ENCODE measurements at places on chromosomes 5 and 9. TPM values are rescaled to one million over a fixed set of nuclear protein-coding genes. Genes with fewer than 3 reads are reported as not detected.

DNA sequence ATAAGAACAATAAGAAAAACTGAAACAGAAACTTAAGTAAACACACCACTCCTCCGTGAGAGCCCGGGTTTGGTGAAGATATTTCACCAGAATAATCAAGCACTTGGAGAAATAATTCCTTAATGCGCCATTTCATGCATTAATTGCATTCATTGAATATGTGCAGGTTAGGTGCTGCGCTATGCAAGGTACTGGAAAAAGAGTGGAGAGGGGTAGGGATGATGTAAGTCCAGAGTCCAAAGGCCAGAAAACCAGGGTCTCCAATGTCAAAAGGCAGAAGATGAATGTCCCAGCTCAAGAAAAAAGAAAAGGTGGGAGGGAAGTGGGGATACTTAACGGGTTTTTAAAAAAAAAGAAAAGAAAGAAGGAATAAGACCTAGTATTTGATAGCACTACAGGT, 669 bp upstream of the ZFP37 start:
- DNase-seq = no peak

DNA sequence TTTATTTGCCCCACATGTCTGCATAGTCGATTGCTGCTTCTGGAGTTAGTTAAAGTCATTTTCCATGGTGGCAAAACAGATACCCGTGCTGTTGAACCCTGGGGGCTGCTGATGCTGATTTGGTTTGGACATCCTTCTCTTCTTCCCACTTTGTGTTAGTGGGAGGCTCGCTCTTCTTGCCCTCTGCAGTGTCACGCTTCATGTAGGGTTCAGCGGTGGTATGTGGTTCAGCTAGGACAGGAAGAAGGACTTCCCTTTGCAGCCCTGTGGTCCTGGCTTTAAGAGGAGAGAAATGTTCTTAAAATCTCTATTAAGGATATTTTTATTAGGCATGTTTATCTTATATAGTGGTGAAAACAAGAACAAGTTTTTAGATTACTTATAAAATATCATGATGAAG, 36.2 kb downstream of the SLC36A1 start:
- no peak for DNase-seq

DNA sequence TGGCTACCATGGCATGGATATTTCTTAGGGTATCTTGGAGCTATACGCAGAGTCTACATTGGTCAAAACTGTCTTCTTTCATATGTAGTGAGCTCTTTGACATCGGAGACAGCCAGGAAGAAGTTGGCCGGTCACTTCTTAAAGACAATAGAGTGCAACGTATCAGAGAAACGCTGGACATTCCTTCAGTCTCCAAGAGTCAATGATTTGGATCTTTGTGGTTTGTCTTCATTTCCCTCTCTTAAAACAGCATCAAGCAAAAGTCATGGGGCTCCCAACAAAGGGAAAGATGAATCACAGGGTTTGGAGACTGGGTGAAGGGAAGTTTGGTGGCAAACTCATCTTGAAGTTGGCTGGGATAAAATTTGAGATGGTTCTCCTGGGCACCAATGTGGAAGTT, 320.1 kb downstream of the AGTPBP1 start:
- no peak for DNase-seq

GRCh38 chr5:136427426-136427825, 62.1 kb upstream of the TRPC7 start:
- DNase-seq = no peak

GRCh38 chr9:24398466-24398865, 147.2 kb downstream of the IZUMO3 start:
- DNase-seq = no peak

GRCh38 chr9:89625721-89626687, 21.2 kb downstream of the GADD45G start:
- peak; percentile 62 for DNase-seq

- no peak for DNase-seq
Measured at GRCh38 chr5:137078171-137078665, 420.9 kb downstream of the SPOCK1 start.

GRCh38 chr5:142547445-142548380, 138.2 kb downstream of the FGF1 start:
- no peak for DNase-seq

- DNase-seq = no peak
Measured at GRCh38 chr9:8845808-8846207, 1046.2 kb upstream of the DMAC1 start.

DNA sequence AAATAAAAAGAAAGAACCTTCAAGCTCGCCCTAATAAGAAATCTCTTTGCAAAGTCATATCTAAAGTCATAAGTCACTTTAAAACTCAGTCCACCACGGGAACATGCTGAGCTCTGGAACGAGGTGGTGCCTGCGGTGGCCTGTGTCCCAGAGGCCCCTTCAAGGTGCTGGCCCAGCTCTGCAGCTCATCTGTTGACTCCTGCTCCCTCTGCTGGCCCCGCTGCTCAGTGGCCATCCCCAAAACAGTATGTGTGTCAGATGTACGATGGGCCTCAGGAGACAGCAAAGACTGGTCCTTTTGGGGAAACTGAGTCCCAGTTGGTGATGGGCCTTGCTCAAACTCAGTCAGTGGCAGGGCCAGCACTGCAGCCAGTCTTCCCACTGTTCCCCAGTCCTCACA, 22.8 kb upstream of the FOXB2 start:
- DNase-seq = no peak

GRCh38 chr5:177313561-177314259, 2.0 kb upstream of the MXD3 start:
- DNase-seq = no peak

DNA sequence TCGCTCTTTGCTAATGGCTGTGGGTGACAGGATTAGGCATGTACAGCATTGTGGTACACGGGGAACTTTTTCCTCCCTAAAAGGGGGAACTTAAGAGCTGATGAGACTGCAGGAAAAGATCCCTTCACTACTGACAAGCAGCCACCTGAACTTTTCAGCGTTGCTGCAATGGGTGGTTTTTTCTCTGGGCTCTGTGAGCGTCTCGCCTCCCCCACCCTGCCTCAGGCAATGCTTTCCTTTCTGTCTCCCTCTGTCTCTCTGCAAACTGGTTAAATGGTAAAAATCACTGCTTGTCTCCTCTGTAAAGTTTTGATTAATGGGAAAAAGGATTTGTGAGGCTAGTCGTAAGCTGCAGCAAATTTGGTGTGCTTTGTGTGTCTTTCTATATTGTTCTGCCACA, 20.3 kb downstream of the HSD17B3 start:
- DNase-seq = no peak

DNA sequence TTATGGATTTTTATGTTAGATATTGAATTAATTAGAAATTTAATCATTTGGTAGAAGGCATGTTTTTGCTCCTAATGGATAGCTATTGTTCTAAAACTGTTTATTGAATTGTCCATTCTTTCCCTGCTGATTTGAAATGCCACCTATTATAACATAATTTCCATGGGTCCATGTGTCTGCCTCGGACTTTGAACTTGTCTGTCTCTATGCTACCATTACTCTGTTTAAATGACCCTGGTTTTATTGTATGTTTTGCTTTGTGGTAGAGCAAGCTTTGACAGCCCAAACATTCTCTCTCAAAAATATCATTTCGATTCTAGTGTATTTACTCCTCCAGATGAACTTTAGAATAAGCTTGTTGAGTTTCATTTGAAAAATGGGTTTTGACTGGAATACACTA, 120.6 kb downstream of the ARHGEF28 start:
- DNase-seq = no peak

DNA sequence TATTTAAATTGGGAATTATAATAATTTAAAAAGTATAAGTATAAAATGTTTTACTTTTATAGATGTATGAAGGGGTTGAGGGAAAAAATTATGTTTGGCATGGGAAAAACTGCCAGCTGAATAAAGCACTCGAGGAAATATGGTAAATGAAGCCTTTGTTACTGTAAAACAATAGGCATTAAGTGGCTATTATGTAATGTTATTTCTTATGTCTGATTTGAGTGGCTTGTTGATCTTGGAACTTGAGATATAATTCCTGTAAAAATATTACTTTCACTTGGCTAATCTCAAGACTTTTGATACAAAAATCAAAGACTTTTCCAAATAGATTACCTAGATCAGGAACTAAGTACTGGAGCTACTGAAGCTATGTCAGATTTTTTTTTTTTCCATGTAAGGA, 182.9 kb downstream of the CD180 start:
- no peak for DNase-seq

DNA sequence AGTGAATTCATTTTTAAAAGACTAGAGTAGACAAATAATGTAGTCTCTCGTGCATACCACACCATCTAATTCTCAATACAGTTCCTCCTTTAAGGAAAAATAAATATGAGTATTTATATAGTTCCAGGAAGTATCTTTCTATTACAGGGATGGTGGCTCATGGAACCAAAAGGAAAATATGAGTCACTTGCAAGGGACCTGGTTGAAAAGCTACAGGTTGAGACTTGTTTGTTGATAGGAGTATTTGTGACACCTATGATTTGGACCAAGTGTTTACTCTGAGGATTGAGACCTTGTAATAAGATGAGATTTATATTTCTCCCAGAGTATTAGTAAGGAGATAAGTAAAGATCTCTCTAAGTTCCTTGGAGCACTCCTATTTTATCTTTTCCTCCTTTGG, 67.4 kb downstream of the CDO1 start:
- DNase-seq = no peak

DNA sequence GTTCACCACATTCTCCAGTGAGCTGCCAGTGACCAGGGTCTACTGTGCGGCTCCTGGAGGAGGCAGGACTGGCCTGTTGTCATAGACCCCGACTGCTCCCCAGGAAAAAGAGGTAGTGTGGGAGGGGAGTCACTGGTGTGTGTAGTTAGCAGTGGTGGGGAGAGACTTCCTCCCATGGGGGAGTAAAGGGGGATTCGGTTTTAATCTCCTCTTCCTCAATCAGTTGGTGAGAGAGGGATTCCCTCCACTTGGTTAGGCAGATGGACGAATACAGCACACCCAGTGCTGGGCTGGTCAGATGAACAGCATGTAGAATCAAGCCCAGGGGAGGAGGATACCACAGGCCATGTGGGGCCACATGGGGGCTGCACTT, 207.6 kb upstream of the S1PR3 start:
- DNase-seq = no peak

GRCh38 chr9:13234932-13235331, 44.6 kb downstream of the MPDZ start:
- DNase-seq = no peak

GRCh38 chr9:34892886-34893285, 65.2 kb upstream of the PHF24 start:
- DNase-seq = no peak

DNA sequence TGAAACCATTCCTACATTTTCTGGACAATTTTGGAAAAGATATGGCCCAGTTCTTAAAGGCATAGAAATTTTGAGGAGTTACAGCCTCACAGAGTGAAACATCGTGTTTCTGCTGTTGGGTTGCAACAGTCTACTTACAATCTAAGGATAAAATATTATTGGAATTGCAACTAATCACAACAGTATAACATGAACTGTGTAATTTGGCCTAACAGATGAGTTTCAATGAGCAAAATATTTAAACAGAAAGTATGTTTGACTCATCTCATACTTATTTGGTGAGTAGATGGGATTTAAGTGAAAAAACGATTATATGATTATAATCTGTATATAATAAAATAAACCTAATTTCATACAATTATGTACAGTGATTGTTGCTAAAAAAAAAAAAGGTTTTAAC, 1061.8 kb downstream of the CDH12 start:
- DNase-seq = no peak

DNA sequence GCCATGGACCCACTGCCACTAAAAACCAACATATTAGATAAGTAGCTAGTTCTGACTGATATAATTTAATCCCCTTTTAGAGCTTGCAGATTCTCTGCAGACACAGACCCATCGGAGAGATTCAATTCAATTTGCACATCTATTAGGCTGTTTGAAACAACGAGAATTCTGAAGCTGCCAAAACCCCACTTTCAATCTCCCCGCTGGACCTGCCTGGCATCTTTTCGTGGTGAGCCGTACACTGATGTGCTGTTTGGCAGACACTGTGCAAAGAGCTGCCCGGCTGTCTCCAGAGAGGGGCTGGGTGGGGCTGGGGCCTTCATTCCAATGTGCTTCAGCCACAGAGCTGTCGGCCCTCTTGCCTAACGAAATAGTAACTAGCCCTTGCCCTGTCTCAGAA, 42.1 kb upstream of the FAM240B start:
- DNase-seq = no peak

DNA sequence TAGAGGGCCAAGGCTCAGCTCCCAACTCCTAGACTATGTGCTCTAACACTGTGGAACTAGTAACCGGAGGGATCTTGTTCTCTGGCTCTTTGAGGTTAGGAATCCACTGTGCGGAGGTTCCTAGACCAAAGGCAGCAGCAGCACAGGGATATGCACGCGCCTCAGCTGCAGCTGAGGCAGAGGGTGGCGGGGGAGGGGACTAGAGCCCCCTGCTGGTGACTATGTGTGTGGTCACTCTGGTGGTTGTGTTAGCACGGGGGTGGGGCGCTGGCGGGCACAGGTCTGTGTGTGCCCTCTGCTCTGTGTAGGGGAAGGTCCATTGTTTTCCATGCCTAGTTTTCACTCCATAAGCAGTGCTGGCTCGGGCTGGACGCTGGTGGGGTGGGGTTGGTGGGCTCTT, 458.0 kb upstream of the IZUMO3 start:
- DNase-seq = no peak

DNA sequence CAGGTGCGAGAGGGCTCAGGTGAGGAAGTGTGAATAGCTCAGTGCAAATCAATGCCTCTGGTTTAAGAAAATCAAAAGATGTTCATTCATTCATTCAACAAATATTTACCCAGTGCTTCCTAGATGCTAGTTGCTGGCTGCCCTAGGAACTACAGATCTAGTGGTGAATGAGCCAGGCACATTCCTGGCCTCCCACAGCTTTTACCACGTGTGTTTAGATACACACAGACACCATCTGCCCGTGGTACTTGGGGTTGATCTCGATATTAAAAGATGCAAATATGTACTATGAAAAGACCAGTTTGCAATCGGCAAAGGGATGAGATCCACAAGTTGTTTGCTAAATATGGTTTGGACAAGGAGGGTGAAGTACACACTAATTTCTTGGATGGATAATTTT, 78.2 kb downstream of the GTF3C4 start:
- peak; percentile 33 for DNase-seq

The PLK2 gene
- total RNA-seq = 40.0 TPM

The ADCY2 gene
- total RNA-seq = 0.36 TPM

The EPB41L4B gene
- 4.1 TPM for total RNA-seq

The SLC22A4 gene
- total RNA-seq = 5.4 TPM

The SLC36A2 gene
- not detected for total RNA-seq

The ALDH1A1 gene
- total RNA-seq = not detected
